ENCODE measurements at places on chromosomes 13 and 19. TPM values are rescaled to one million over a fixed set of nuclear protein-coding genes. Genes with fewer than 3 reads are reported as not detected.

DNA sequence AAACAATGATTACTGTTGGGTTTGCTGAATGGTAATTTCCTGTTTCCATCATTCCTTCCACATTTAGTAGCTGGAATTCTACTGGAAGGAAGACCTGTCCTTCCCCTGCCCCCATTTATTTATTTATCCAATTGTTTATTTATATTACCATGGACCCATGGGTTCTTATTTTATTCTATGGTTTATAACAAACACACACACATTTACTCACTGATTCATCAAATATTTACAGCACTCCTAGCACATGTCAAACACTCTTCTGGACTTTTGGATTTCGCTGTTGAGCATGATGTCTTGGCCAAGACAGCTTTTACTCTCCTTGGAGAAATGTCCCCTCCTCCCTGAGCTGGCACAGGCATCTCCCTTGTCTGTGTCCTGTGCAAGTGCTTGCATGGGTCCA is 227.8 kb upstream of the MAB21L1 start:
- no peak for DNase-seq

Gene SHISA2
- total RNA-seq = 15.2 TPM

GRCh38 chr13:63195726-63196125 is 1780.1 kb upstream of the PCDH20 start:
- no peak for DNase-seq

- DNase-seq = no peak
Observed at GRCh38 chr13:44012910-44013757, 133.4 kb downstream of the LACC1 start.

GRCh38 chr19:11563532-11563931 is 4.5 kb upstream of the ELOF1 start:
- no peak for DNase-seq

DNA sequence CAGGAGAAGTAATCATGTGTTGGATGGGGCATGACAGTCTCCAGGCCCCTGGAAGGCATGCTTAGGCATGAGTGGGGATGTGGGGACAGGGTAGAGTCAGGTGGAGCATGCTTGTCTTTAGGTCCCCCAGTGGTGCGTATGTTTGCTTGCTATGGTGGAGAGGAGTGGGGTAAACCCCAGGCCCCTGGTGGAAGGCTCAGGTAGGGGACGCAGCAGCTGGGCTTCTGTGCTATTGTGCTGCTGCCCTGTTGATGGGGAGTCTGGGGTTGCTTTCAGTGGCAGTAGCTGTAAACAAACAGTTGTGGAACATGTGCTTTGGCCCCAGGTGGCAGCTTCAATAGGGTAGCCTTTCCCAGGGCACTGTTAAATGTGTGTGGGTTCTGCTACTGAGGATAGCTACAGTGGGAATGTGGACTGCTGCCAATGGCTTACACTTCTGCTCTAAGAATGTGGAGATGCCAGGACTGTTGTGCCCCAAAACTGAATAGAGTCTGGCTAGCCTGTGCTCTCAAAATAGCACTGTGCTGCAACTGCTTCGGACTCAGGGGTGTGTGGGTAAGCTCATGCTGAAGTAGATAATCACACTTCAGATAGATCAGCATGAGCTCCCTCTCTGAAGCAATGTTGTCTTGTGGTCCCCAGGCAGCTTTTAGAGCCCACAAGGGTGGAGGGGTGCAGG is 1257.3 kb downstream of the DIAPH3 start:
- no peak for DNase-seq

DNA sequence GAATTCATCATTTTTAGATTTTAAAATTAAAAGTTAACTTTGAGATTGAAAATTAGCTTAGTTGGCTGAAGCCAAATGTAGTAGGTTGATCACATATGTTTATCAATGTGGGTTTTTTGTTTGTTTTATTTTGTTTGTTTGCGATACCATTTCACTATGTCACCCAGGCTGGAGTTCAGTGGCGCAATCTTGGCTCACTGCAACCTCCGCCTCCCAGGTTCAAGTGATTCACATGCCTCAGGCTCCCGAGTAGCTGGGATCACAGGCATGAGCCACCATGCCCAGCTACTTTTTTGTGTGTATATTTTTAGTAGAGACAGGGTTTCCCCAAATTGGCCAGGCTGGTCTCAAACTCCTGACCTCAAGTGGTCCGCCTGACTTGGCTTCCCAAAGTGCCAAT is 665.7 kb upstream of the SLC10A2 start:
- DNase-seq = no peak

- peak; percentile 20 for DNase-seq
Observed at GRCh38 chr19:17420475-17420924, 653 bp downstream of the MVB12A start.

- DNase-seq = no peak
Observed at GRCh38 chr13:97307118-97307881, 85.2 kb downstream of the MBNL2 start.

GRCh38 chr13:83508771-83509301 is 373.4 kb downstream of the SLITRK1 start:
- DNase-seq = no peak

GRCh38 chr19:14006766-14007562 is 844 bp upstream of the RFX1 start:
- peak; percentile 85 for DNase-seq

DNA sequence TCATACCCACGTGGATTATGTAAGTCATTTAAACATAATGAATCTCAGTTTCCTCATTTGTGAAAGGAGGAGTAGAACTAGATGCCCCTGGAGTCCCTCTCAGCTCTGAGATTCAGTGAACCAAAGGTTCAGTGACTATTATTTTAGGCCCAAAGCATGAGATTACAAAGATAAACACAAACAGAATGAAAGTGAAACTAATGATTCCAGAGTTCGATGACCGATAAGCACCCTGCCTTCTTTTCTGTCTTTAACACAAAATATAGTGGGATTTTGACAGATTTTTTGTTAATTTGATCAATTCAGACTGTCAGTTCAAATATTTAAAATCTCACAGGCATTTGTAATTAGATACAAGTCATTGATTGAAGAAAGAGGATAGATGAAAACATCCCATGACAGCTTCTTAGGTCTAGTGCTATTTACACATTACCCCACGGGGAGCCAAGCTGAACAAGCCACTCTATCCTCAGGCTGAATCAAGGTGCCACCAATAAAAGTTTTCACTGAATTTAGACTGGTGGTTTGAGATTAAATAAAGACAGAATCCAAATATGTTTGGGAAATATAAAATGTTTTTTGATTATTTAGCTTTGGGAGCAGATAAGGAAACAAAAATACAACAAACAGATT is 64.6 kb upstream of the RAP2A start:
- DNase-seq = no peak

Gene ZNF544
- total RNA-seq = 61.0 TPM

DNA sequence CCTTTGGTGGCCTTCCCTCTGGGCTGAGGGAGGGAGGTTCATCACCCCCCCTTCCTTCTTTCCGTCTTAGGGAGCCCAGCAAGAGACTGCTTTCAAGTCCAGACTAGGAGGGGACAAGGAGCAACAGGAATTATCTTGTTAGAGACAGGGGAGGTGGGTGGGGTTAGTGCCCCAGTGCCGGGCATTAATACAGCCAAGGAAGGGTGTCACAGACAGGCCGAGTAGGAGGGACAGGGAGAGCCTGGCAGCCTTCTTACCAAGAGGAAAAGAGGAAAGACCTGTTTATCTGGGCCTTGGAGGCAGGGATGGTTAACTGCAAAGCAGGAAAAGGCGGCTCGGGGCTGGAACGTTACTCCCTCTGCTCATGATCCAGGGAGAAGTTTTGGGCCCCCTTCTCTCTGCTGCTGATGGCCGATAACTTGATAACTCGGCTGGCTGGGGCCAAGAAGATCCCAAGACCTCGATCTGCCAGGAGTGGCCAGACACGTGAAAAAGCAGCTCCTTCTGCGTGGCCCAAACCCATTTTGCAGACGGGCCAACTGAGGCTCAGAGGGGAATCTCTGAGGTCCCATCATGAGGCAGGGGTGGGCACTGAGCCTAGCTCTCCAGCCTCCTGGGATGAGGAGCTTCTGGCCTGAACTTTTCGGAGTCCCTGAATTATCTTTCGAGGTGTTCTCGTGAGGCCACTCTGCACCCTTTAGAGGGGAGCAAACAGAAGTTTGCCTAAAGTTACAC is 79.3 kb downstream of the PTPRS start:
- no peak for DNase-seq
